Peyer's patch (tissue), 4 donors: ENCODE measurements at places on chromosomes 12 and 14. TPM values are rescaled to one million over a fixed set of nuclear protein-coding genes. Genes with fewer than 3 reads are reported as not detected.

LBHD2 gene
- total RNA-seq, result not detected

RNASE12 gene
- not detected for total RNA-seq

CLEC6A gene
- not detected for total RNA-seq

ACOT6 gene
- total RNA-seq, result not detected

RIN3 gene
- 43.6 TPM for total RNA-seq
